HepG2 (cell line): ENCODE measurements at places on chromosomes 5 and 9.

- H3K27ac ChIP-seq = no peak within 1 kb of the TSS
- no peak for DNase-seq
- H3K27me3 ChIP-seq = no peaks in the 10 kb centered on the region
- no peaks in the 10 kb centered on the region for H3K36me3 ChIP-seq
- H3K4me1 ChIP-seq = no peaks in the 10 kb centered on the region
Measured at GRCh38 chr5:141369994-141370848, at the start of gene PCDHGB3. Gene PCDHGB3, plus strand, starts transcription at chr5:141370242. Its CDS starts 153 bp downstream, at chr5:141370395.

GRCh38 chr5:173202266-173202875 is 32.6 kb downstream of the NKX2-5 start:
- no peak overlapping the region for H3K27ac ChIP-seq
- H3K36me3 ChIP-seq = no peaks in the 10 kb centered on the region
- peaks cover 21% of the 10 kb centered on the region for H3K27me3 ChIP-seq
- H3K4me1 ChIP-seq = peaks cover 4% of the 10 kb centered on the region
- no peak for DNase-seq

GRCh38 chr5:132456987-132457361 is 33.6 kb downstream of the IRF1 start:
- no peaks in the 10 kb centered on the region for H3K27me3 ChIP-seq
- H3K27ac ChIP-seq = no peak overlapping the region

DNA sequence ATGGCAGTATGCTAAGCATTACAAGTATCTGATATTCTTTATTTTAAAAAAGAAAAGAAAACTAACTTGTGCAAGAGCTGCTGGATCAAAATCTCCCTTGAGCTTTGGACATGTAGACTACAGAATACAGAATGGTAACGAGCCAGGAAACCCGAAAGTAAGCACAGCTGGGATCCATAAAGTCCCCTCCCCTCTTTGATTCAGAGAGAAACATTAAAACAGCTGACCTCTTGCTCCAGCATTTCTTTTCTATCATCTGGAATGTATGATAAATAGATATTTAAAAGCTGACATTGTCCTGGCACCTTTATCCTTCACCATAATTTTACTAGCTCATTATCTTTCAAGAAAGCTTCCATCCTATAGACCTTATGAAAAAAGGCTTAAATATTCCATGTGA is 28.2 kb upstream of the LPAR1 start:
- no peak for DNase-seq
- H3K27me3 ChIP-seq = no peaks in the 10 kb centered on the region
- no peak overlapping the region for H3K4me3 ChIP-seq
- no peaks in the 10 kb centered on the region for H3K36me3 ChIP-seq
- H3K4me1 ChIP-seq = no peaks in the 10 kb centered on the region

GRCh38 chr5:153632748-153633290 is 142.3 kb downstream of the GRIA1 start:
- DNase-seq = no peak
- no peaks in the 10 kb centered on the region for H3K36me3 ChIP-seq
- H3K4me3 ChIP-seq = no peak overlapping the region
- H3K27ac ChIP-seq = no peak overlapping the region
